ENCODE measurements at places on chromosomes 7 and 10. TPM values are rescaled to one million over a fixed set of nuclear protein-coding genes. Genes with fewer than 3 reads are reported as not detected.

Gene KCND2
- total RNA-seq: 0.26 TPM

Gene TACR2
- total RNA-seq: 35.0 TPM

Gene FAM25C
- total RNA-seq: not detected

Gene IL15RA
- 28.8 TPM for total RNA-seq

Gene CYP3A5
- 17.3 TPM for total RNA-seq

Gene ASZ1
- not detected for total RNA-seq

Gene ADAMTS14
- not detected for total RNA-seq

Gene CTNNA3
- 1.8 TPM for total RNA-seq

Gene CPED1
- total RNA-seq: 194 TPM

Gene SCRN1
- total RNA-seq: 28.9 TPM

Gene PFKP
- 74.5 TPM for total RNA-seq

Gene CNNM1
- 1.5 TPM for total RNA-seq

Gene AGAP6
- 24.6 TPM for total RNA-seq

Gene IMMP2L
- total RNA-seq: 41.7 TPM

Gene SYT15
- total RNA-seq: 6.5 TPM

Gene PMPCB
- total RNA-seq: 85.7 TPM

- no peak overlapping the region for H3K4me3 ChIP-seq
- H3K27ac ChIP-seq: no peak overlapping the region
- H3K4me1 ChIP-seq: no peaks in the 10 kb centered on the region
- no peak for DNase-seq
- no peaks in the 10 kb centered on the region for H3K36me3 ChIP-seq
Observed at GRCh38 chr10:129615381-129615780, 148.3 kb downstream of the MGMT start.

GRCh38 chr7:112521942-112522341 is 41.2 kb downstream of the LSMEM1 start:
- no peak overlapping the region for H3K4me3 ChIP-seq
- H3K36me3 ChIP-seq: no peaks in the 10 kb centered on the region
- no peak for DNase-seq
- no peaks in the 10 kb centered on the region for H3K27me3 ChIP-seq

GRCh38 chr7:4168541-4168940 is 513.6 kb upstream of the FOXK1 start:
- DNase-seq: no peak
- no peaks in the 10 kb centered on the region for H3K4me1 ChIP-seq
- no peak overlapping the region for H3K27ac ChIP-seq
- H3K27me3 ChIP-seq: no peaks in the 10 kb centered on the region

DNA sequence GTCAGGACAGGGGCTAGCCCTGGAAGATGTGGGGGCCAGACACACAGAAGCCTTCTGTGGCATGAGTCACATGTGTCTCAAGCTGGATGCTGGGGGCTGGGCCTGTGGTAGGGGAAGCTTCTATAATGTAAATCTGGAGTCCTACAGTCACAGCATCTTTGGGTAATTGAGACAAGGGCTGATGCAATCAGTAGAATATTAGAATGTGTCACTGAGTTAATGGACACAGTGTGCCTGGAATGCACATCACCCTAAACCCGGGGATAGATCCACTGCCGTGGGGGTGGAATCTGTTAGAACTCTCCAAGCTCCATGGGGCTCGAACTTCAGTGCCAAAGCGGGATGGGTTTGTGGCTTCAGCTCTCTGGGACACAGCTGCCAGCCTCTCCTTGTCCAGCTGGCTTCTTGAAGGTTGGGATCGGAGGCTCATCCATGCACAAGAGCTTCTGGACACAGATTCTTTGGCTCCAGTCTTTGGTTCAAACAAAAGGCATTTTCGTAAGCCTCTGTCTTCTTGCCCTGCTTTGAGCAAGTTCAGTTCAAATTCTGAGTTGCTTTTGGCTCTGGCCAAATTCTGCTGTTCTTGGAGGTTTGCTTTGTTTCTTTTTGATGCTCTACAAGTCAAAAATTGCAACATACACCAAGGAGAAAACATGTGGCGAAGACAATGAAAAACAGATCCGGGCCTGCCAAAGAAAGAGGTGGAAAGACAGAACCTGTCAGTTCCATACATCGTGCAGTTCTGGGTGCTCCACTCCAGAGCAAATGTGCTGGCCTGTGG is 194.8 kb upstream of the ZNF32 start:
- H3K27ac ChIP-seq: peak overlapping the region; percentile 0
- no peaks in the 10 kb centered on the region for H3K4me1 ChIP-seq
- no peaks in the 10 kb centered on the region for H3K27me3 ChIP-seq
- H3K4me3 ChIP-seq: no peak overlapping the region
- no peaks in the 10 kb centered on the region for H3K36me3 ChIP-seq

- H3K4me1 ChIP-seq: no peaks in the 10 kb centered on the region
- no peaks in the 10 kb centered on the region for H3K36me3 ChIP-seq
- DNase-seq: peak; percentile 20
- H3K27me3 ChIP-seq: no peaks in the 10 kb centered on the region
- H3K4me3 ChIP-seq: no peak overlapping the region
Observed at GRCh38 chr10:125624800-125625199, 58.2 kb downstream of the TEX36 start.

- H3K27ac ChIP-seq: no peak overlapping the region
- H3K4me1 ChIP-seq: no peaks in the 10 kb centered on the region
- H3K36me3 ChIP-seq: no peaks in the 10 kb centered on the region
- no peak overlapping the region for H3K4me3 ChIP-seq
- no peak for DNase-seq
Observed at GRCh38 chr10:17092986-17093803, 36.4 kb downstream of the CUBN start.

GRCh38 chr10:69481811-69482524 is 30.7 kb downstream of the TSPAN15 start:
- DNase-seq: no peak
- no peak overlapping the region for H3K4me3 ChIP-seq

GRCh38 chr7:106425017-106425719 is 140.4 kb upstream of the NAMPT start:
- DNase-seq: peak; percentile 85
- no peaks in the 10 kb centered on the region for H3K4me1 ChIP-seq
- no peaks in the 10 kb centered on the region for H3K36me3 ChIP-seq
- no peak overlapping the region for H3K4me3 ChIP-seq

DNA sequence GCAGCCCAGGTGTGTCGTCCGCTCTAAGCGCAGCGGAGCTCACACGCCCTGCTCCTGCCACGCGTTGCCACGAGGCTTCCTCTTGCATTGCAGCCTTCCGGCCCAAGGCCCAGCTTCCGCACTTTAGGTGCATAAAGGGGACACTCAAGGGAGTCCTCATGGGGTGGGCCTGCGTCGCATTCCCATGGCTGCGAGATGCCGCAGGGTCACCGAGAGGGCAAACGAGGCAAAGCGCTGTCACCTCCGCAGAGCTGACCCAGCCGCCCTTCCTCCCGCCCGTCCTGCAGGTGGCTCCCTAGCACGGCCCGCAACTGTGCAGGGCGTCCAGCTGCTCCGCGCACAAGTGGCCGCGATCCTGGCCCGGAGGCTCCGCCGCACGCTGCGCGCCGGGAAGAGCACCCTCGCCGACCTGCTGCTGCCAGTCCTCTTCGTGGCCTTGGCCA is 283.5 kb downstream of the ABCA13 start:
- H3K27ac ChIP-seq: no peak overlapping the region
- no peaks in the 10 kb centered on the region for H3K27me3 ChIP-seq
- H3K36me3 ChIP-seq: no peaks in the 10 kb centered on the region
- H3K4me1 ChIP-seq: no peaks in the 10 kb centered on the region
- no peak for DNase-seq

DNA sequence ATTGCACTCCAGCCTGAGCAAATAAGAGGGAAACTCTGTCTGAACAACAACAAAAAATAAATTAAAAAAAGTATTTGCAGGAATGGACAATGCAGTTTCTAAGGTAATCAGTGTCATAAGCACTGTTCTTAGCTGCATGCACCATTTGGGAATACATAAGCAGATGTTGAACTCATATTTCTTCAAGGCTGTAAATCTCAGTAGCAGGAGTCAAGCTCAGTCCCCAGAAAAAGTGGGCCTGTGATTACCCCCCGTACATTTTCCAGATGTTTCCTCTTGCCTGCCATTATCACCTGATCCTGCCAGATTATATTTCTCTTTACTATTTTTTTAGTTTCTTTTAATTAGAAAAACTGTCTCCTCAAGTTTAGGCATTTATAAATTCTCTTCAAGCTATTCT is 667.6 kb upstream of the ANKRD30A start:
- H3K27me3 ChIP-seq: no peaks in the 10 kb centered on the region
- H3K4me1 ChIP-seq: no peaks in the 10 kb centered on the region
- DNase-seq: no peak
- no peak overlapping the region for H3K27ac ChIP-seq

- H3K36me3 ChIP-seq: no peaks in the 10 kb centered on the region
- H3K4me1 ChIP-seq: no peaks in the 10 kb centered on the region
- no peak overlapping the region for H3K4me3 ChIP-seq
- DNase-seq: no peak
Observed at GRCh38 chr7:155312633-155313032, 15.0 kb downstream of the INSIG1 start.

DNA sequence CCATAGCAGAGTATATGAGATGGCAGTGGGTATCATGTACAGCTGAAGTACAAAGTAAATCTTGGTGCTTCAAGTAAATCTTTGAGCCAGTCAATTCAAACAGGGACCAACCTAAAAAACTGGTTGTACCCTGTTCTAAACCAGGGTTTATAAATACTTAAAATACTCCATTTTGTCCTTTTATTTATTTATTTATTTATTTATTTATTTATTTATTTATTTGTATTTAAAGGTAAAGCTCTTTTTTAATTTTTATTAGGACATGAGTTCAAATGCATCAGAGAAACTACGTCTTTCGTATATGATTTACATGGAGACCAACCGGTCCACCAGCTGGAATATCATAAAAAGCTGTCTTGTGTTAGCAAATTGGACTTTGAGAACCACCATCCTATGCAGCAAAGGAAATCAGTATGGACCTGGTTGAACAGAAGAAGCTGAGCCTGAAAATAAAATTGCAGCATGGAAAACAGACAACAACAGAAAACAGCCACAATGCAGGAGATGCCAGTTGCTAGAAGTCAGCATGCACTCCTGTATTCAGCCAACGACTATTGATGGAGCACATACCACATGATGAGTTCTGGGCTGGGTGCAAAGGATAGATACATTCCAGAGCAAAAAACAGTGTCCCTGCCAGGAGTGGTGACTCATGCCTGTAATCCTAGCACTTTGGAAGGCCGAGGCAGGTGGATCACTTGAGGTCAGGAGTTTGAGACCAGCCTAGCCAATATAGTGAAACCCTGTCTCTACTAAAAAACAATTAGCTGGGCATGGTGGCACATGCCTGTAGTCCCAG is 60.0 kb downstream of the PLXNA4 start:
- H3K4me3 ChIP-seq: no peak overlapping the region
- no peaks in the 10 kb centered on the region for H3K36me3 ChIP-seq
- H3K27me3 ChIP-seq: no peaks in the 10 kb centered on the region
- DNase-seq: no peak
- H3K27ac ChIP-seq: no peak overlapping the region

- DNase-seq: no peak
- no peaks in the 10 kb centered on the region for H3K4me1 ChIP-seq
- H3K27ac ChIP-seq: no peak overlapping the region
- H3K27me3 ChIP-seq: no peaks in the 10 kb centered on the region
- H3K4me3 ChIP-seq: no peak overlapping the region
Observed at GRCh38 chr7:102410123-102410522, 14.0 kb downstream of the PRKRIP1 start.

DNA sequence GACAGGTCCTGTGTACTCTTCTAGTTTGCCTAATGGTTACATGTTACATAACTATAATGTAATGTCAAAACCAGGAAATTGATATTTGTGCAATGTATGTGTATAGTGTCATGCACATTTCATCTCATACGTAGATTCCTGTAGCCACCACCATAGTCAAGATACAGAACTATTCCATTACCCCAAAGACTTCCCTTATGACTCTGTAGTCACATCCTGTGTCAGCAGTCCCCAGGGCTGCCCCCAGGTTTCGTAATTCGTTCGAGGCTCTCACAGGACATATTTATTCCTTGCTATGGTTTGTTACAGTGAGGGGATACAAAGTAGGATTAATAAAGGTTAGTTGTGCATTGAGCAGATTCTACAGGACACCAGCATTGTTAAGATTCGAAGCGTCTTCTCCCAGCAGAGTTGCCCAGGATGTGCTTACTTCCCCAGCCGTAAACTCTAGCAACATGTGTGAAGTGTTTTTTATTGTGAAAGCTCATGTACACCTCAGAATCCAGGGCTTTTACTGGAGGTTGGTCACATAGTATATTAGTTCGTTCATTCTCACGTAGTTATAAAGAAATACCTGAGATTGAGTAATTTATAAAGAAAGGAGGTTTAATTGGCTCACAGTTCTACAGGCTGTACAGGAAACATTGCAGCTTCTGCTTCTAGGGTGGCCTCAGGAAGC is 18.6 kb downstream of the RABGEF1 start:
- DNase-seq: no peak
- H3K4me3 ChIP-seq: no peak overlapping the region
- no peaks in the 10 kb centered on the region for H3K27me3 ChIP-seq

GRCh38 chr7:155773531-155773930 is 38.7 kb downstream of the SHH start:
- no peaks in the 10 kb centered on the region for H3K36me3 ChIP-seq
- H3K4me3 ChIP-seq: no peak overlapping the region
- no peaks in the 10 kb centered on the region for H3K4me1 ChIP-seq
- DNase-seq: no peak
- no peak overlapping the region for H3K27ac ChIP-seq
- H3K27me3 ChIP-seq: no peaks in the 10 kb centered on the region

DNA sequence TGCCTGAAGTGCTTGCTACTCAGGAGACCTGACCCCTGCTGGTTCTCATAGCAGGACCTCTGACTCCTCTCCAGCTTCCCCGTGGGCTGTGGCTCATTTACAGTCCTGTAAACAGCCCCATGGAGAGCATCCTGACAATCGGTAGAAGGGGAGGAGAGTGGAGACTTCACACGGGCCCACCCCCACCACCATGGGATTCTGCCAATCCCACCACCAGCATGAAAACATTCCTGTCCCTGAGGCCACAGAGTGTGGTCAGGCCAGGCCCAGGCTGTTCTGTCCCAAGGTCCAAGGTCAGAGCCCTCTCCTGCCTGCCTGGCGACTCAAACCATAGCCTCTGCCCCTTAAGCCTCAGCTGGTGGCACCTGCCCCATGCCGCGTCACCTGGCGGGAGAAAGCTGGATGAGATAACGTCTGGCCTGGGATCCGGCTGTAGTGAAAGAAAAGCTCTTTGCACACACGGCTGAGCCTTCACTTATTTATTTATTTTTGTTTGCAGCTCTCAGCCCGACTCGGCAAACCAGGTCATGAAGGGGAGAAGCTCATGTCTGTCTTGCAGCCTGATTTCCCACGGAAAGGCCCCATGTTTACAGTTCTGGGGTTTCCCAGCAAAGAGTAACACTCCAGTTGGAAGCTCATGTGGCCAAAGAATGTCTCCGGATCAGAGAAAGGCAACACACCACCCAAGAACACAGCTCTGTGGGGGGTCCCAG is 293.6 kb upstream of the ZMIZ1 start:
- H3K27me3 ChIP-seq: no peaks in the 10 kb centered on the region
- H3K4me1 ChIP-seq: peaks cover 2% of the 10 kb centered on the region
- H3K27ac ChIP-seq: peak overlapping the region; percentile 66
- DNase-seq: peak; percentile 55
- no peaks in the 10 kb centered on the region for H3K36me3 ChIP-seq

- no peaks in the 10 kb centered on the region for H3K27me3 ChIP-seq
- DNase-seq: no peak
- no peaks in the 10 kb centered on the region for H3K4me1 ChIP-seq
- no peak overlapping the region for H3K27ac ChIP-seq
- no peak overlapping the region for H3K4me3 ChIP-seq
Observed at GRCh38 chr10:23315966-23316365, 28.6 kb downstream of the C10orf67 start.

Measured in uterus (tissue), 4 donors.